ENCODE measurements at places on chromosomes 4 and X. TPM values are rescaled to one million over a fixed set of nuclear protein-coding genes. Genes with fewer than 3 reads are reported as not detected.

Gene CT45A2
- not detected for total RNA-seq

Gene CYTL1
- not detected for total RNA-seq

Gene PABPC1L2A
- total RNA-seq = not detected

Gene IRS4
- not detected for total RNA-seq
